ENCODE measurements at places on chromosomes 12 and 14.

GRCh38 chr12:10027721-10028120 is 2.8 kb upstream of the CLEC9A start:
- DNase-seq: no peak

- DNase-seq: no peak
Observed at GRCh38 chr12:54363047-54363446, 1.2 kb downstream of the GPR84 start.

DNA sequence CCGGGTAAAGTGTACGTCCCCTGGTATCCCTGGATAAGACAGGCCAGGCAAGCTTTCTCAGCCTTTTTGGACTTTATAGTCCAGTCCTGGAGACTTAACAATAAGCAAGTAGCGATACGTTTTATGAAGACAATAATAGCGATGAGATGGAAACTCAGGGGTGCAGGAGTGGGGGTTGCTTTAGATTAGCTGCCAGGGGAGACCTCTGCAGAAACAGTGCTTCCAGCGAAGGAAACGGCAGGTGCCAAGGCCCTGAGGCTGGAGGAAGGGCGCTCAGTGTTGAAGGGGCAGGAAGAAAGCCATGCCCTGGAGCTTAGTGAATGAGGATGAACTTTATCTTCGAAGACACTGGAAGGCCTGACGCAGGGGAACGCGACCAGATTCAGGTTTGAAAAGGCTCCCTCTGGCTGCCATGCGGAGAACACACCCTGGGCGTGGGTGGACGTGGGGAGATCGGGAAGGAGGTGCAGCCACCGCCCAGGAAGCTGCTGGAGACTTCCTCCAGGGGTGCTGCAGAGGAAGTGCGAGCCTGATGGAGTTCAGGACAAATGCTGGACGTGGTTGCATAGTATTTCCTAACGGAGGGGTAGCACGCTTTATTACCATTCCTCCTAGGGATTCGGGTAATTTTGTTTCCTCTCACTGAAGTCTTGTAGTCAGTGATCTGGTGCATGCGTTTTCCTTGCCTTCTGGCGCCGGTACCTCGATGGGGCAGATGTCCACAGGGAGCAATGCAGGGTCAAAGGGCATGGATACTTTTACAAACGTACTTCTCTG is 26.1 kb upstream of the UBC start:
- DNase-seq: no peak

GRCh38 chr12:86261142-86261541 is 5.0 kb upstream of the MGAT4C start:
- no peak for DNase-seq

- DNase-seq: no peak
Observed at GRCh38 chr12:124171231-124171979, 123.5 kb upstream of the RFLNA start.

DNA sequence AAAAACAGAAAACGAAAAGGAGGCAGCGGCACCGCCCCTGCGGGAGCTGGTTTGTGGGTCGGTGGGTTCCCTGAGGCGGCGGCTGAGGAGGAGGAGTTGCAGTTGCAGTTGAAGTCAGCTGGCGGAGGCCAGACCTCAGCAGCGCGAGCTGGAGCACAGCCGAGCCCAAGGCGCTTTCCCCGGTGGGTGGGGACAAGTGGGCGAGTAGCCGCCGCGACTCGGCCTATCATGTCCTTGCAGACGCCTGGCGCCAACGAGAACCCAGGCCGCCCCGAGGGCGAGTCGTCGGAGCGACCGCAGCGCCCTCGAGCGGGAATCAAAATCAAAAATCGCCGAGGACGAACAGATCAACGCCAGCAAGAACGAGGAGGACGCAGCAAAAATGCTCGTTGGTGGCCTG is 12.7 kb upstream of the CLEC1A start:
- no peak for DNase-seq

DNA sequence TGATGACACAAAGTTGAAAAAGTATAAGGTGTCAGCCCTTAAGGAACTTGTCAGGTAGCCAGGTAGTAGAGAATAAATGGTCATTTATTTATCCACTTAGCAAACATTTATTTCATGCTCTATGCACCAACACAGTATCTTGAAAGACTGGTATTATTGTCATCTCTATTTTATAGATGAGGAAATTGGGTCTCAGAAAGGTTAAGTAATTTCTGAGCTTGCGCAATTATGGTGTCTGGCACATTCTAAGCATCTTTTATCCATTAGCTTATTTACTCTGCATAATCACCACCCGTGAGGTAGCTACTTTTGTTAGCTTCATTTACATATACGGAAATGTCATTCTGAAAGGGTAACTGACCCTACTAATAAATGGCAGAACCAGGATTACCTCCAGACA is 2.5 kb upstream of the UTP20 start:
- DNase-seq: no peak

DNA sequence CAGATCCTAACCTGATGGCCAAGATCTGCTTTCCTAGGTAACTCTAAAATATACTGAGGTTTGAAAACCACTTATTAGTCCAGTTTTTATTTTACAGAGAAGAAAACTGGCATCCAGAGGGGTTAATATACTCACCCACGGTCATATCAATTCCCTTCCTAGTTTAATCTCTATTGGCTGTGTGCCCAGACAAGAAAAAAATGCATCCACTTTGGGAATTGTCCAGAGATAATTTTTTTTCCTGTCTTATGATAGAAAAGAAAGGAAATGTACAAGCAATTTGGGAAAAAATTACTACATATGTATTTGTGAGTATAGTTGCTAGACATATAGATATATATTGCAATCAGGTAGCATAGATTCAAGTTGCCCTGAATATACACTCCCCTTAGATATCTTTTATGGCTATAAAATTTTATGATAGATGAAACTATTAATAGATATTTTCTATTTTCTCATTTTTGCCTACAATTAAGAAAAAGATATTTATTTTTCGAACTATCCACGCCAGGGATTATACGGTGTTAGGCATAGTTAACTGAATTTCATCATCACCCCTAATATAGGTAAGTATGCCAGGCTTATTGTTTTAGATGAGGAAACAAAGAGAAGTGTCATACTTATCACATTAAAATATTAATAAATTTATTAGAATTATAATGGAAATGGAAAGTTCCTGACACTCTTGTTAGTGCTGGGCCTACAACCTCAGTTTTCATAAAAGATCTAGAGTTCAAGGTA is 100.5 kb upstream of the SLC38A2 start:
- DNase-seq: no peak

DNA sequence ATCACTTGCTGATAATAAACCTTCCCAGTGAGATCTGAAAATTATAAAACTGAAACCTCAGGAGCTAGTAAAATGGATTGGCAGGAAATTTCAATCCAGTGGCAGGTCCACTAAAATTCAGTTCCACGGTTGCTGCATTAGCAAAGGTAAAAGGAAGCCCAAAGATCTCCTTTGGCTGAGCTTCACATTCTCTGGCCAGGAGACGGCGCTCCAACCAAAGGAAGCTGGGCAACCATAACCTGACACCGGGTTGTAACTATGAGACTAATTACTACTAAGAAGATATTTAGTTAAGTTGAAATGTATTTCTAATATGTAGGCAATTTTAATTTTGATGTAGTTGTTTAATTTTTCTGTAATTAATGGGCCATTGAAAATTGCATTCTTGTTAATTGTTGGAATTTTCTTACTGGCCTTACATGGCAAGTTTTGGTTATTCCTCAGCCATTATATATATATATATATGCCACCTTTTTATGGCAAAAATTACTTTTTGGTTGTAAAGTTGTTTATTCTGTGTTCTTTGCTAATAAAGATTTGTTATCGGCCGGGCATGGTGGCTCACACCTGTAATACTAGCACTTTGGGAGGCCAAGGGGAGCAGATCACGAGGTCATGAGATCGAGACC is 17.0 kb downstream of the OR8S1 start:
- DNase-seq: no peak

- DNase-seq: no peak
Observed at GRCh38 chr14:36344211-36344610, 23.8 kb upstream of the MBIP start.

DNA sequence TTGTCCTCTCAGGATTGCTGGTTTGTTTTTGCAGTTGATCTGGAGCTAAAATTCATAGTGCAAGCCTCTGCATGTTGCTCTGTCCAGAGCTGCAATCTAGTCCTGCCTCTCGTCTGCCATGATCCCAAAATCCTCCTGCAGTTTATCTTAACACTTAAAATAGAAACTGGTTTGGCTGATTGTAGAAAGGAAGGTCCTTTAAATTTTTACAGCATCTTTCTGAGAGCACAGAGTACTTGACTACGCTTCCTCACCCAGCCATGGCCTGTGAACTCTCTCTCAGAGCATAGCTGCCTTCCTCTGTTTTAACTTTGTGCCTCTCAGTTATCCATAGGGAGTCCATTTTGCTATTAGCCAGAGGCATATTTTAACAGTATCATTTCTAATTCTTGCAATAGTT is 877.1 kb downstream of the C12orf50 start:
- DNase-seq: no peak

- no peak for DNase-seq
Observed at GRCh38 chr12:63440048-63440447, 228.2 kb downstream of the DPY19L2 start.

- DNase-seq: no peak
Observed at GRCh38 chr12:2575245-2575644, 219.5 kb upstream of the FKBP4 start.

- DNase-seq: no peak
Observed at GRCh38 chr12:51836827-51837173, 11.7 kb downstream of the FIGNL2 start.

DNA sequence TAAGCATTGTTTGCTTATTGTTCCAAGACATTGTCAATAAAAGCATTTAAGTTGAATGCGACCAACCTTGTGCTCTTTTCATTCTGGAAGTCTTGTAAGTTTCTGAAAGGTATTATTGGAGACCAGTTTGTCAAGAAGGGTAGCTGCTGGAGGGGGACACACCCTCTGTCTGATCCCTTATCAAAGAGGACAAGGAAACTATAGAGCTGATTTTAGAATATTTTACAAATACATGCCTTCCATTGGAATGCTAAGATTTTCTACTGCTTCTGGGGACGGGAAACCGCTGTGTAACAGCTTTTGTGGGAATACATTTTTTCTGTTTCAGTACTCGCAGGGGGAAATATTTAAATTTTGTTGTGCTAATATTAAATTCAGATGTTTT is 3.5 kb downstream of the FOS start:
- no peak for DNase-seq

DNA sequence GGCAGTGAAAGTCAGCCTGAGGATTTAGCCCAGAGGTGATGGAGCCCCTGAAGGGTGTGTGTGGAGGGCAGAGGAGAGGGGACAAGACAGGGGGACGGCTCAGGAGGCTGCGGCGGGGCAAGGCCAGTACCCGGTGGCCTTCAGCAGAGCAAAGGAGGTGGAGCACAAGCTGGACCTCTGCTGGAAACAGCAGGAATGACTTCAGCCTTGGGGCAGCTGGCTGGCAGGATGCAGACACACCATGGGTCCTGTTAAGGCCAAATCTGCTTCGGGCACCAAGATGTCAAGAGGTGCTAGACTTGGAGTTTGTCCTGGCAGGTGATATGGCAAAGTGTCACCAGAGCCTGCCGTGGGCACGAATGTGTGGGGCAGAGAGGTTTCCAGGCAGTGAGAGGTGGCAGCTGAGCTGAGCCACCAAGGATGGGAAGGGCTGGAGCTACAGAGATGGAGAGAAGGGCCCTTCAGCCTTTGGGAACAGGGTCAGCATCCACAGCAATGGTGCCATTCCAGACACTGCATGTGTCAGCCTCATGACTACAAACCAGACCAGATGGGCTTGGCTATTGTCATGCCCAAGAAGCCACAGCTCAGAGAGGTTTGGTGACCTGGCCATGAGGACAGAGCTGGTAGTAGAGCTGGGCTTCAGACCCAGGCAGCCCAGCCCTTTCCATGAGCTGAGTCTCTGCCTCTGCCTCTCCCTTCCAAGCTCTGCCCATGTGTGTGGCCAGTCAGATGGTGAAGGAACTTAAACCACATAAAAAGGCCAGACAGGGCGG is 91.9 kb downstream of the LGMN start:
- no peak for DNase-seq

DNA sequence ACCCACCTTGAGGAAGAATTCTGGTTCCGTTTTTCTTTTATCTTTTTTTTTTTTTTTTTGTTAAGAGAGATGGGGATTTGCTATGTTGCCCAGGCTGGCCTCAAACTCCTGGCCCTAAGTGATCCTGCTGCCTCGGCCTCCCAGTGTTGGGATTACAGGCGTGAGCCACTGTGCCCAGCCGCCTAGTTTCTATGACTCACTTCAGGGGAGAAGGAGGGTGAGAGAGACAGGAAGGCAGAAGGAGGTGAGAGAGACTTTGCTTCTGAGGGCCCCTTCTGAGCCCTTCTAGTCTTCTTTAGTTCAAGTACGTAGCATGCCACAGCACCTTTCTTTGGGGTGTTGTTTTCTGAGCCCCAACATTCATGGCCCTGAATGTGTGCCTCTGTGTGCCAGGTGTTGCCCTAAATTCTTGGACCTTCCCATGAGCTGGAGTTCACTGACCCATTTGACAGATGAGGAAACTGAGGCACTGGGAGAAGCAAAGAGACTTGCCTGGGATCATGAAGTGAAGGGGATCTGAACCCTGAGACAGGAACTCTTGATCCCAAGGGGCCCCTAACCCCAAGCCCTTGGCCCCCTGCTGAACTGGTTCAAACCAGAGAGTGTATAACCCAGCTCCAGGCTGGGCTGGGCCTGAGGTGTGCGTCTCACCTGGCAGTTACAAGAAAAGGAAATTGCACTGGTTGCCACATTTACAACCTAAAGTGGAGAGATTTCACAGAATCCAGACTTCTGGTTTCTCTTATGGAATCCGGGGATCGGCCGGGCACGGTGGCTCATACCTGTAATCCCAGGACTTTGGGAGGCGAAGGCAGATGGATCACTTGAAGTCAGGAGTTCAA is 20.8 kb downstream of the SH2B3 start:
- DNase-seq: no peak

- DNase-seq: no peak
Observed at GRCh38 chr12:38120438-38120837, 196.1 kb upstream of the ALG10B start.

DNA sequence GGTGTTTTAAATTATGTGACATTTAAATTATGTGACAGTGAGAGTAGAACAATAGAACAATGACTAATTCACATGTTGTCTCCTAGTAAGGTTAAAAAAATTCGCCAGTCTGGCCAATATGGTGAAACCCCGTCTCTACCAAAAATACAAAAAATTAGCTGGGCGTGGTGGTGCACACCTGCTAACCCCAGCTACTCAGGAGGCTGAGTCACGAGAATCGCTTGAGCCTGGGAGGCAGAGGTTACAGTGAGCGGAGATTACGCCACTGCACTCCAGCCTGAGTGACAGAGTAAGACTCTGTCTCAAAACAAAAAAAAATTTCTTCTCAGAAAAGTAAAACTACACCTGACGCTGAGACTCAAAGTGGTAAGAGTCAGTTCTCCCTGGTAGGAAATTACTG is 2.7 kb downstream of the CS start:
- no peak for DNase-seq
